ENCODE measurements at places on chromosomes 6 and 20.

DNA sequence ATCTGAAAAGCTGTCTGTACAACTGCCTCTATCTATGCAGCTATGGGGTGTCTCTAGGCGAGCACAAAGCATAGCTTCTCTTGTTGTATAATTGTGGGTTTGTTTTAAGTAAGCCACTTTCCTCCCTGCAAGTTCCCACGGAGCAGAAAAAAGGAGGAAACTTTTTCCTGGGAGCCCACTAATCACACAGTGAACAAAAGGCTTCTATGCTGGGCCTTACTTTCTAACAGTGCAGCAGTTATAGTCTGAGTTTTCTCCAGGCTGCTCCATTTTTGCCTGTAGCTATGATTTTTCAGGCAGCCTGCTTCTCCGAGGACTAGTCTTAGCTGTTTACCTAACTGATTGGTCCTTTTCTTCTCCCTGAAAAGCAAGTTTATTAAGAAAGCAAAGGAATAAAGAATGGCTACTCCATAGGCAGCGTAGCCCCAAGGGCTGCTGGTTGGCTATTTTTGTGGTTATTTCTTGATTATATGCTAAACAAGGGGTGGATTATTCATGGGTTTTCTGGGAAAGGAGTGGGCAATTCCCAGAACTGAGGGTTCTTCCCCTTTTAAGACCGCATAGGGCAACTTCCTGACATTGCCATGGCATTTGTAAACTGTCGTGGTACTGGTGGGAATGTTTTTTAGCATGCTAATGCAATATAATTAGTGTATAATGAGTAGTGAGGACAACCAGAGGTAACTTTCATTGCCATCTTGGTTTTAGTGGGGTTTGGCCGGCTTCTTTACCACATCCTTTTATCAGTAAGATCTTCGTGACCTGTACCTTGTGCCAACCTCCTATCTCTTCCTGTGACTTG is 84.3 kb downstream of the OPRM1 start:
- no peak for DNase-seq

DNA sequence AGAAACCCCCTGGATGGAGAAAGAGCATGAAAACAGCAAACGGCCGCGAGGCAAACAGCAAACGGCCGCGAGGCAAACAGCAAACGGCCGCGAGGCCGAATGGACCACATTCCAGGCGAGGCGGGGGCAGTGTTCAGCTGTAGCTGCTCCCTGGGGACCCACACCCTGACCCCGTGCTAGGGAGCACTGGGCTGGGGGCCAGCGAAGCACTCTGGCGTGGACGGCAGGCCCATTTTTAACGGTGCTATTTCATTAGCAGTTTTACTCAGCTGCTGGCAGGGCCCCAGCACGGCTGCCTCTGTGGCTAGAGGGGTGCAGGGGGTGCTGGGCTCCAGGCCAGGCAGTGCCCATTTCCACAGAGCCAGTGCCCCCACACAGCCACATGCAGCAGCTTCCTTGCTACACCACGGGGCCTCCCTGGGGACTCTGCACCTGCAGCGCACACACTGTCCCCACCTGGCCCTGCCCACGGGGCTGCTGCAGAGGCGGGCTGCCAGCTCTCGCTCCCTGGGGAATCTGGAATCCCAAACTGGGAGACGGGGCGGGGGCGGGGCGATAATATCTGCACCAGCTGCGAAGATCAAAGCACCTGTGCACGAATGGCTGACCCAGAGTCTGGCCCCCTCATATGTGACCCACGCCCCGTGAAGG is 35.6 kb upstream of the SLCO4A1 start:
- no peak for DNase-seq

DNA sequence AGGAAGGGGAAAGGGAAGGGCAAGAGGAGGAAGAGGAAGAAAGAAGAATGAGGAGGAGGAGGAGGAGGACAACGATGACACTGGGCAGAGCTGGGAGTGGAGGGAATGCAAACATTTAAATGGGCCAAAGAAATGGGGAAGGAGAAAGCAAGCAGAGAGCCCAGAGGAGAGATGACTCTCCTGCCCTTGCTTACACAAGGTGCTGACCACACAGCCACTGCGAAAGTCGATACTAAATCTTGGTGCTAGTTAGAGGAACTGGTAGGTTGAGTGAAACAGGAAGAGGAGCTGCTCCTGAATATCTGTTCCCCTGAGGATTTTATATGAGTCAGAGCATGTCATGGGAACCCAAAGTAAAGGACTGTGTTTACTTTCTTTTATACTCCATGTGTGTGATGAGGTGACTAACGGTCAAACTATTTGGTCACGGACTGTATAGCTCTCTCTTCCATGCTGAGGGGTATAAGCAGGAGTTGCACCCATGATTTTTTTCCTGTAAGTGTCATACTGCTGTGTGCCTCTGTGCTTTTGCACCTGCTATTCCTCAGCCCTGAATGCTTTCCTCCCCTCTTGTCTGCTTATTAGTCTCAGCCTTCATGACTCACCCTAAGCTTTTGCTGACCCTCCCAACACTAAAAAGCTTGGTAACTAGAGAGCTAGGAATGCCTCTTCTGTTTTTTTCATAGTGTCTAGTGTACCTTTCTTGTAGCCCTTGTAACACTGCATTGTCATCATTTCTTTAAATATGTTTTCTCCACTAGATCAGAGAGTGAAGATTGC is 9.5 kb upstream of the PAQR8 start:
- DNase-seq: no peak

DNA sequence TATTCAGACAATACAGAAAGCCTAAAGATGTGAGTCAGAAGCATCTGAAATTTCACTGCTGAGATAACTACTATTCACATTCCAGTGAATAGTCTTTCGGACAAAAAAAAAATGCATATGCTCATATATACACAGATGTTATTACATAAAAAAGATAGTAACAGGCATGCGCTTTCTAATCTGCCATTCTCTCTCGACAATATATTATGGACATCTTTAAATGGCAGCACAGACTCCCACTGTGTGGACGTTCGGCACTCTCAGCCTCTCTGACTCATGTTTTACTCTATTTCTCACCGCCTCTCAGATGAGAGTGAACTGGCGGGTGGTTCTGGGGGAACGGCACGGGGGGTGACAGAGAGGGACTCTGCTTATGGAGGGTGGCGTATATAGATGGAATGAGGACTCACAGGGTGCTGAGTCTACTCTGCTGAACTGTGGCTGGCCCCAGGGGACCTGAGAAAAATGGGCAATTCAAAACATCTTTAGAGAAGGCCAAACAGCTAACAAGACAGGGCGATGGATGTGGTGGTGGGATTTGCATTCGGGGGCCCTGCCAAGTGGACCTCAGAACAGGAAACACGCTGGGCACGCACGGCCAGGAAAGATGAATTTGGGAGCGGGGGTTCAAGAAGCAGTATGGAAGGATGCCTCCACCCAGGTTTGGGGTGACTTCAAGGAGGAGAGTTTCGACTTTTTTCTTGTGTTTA is 68.9 kb downstream of the MDGA1 start:
- DNase-seq: no peak

DNA sequence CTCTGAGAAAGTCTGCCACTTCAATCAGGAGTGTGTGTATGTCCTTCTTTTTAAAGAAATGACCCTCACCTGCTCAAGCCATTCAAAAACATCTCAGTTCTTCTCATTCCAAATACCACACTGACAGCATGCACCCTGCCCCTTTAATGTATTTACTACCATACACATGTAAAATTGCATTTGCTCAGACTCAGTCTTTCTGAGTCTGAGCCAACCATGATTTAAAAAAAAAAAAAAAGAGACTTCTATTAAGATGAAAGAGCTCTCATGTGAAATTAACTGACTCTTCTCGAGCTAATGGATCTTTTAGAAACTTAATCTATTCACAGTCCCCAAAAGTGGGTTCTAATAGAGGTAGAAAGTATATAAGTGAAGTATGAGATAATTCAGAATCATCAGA is 1.4 kb upstream of the FILIP1 start:
- DNase-seq: no peak

DNA sequence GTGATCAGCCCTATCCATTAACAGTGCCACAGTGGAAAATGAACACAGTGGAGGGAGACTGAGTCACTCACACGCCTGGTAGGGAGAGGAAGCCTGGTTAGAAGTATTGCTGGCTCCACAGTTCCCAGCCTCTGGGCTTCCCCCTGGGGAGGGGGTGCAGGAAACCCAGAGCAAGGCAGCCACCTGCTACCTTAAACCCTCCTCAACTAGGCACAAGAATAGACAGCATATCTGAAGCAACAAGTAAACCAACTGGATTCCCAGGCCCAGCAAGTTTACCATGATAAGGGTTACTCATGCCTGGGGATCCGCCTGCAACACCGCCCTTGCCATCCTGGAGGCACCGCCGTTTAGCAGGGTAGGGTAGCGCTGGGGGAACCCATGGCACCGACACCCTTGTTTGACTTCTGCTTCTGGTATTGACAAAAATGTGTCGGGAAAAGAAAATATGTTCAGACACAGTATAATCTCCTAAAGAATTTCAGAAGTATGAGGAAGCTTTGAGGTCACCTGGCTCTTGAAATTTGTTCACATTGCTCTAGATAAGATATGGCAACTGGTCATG is 38.3 kb downstream of the SLC22A23 start:
- DNase-seq: no peak

GRCh38 chr6:85565736-85566135 is 27.9 kb downstream of the SNX14 start:
- DNase-seq: no peak

DNA sequence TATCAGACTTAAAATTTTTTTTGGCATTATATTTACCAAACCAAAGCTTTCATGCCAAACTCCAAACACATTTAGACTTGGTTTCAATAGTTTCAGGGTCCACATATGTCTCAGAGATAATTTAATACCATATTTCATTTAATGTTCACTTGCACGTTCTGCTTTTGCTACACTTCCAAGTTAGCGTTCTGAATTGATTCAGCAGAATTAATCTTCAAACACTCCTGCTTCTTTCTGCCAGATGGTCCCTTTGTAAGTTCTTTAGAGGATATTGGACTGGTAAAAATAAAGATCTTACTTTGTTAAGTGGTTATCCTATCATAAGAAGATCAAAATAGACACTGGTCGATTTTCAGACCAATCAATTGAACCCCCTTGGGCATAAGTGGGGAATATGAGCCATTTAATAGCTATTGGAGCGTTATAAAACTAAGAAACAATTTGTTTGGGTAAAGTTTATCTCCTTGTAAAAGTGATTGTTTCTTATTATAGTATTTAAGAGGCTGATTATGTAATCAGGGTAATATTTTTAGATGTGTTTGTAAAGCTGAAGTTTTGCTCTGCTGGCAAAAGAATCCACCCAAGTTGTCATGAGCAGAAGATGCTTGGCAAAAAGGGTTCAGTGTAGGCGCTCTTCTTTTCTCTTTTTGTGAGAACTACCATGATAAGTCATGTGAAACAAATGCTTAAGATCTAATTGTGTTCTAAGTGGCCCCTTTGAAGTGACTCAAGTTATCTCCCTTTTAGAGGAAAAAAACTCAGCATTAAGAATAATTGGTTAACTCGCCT is 92.2 kb downstream of the MCHR2 start:
- no peak for DNase-seq

DNA sequence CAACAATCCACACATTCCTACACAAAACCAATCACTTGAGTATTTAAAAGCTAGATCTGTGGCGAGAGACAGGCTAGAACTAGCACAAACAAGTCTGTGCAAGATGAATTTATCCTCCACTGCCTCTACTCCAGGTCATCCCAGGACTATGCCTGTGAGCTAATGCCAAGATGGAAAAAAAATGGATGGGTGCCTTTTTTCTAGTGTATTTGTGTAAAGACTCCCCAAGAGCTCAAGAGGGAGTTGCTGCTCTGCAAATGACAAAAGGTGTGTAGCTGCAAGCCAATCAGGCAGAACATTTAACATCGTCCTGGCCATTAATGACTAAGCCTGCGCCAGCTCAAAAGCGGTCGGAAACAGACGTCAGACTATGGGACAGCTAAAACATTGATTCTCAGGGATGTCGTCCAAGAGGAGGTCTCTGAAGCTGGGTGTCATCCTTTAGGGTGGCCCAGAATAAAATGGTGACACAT is 21.9 kb downstream of the ATXN1 start:
- no peak for DNase-seq

- DNase-seq: no peak
Measured at GRCh38 chr6:68192988-68193387, 442.1 kb upstream of the ADGRB3 start.

DNA sequence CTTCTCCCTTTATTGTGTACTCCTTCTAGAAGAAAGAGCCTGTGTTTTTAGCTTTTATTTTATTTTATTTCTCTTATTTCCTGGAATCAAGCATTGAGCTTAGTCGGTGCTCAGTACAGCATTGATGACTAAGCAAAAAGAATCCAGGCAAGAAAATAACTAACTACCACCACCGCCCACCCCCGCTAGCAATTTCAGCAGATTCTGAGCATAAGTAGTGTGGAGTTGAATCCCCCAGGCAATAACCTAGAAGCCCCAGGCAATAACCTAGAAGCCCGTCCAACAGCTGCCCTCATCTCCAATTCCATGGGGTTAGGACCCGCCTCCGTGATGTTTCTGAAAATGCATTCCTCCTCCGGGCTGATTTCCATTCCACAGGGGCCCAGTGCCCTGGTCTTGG is 258.0 kb upstream of the TAB2 start:
- DNase-seq: no peak

Data from stimulated activated CD4-positive, alpha-beta T cell treated with anti-CD3 and anti-CD28 coated beads, Interleukin-2, amount 100 ng/mL, for 24 hours (primary cell).